ENCODE measurements at places on chromosomes 5 and 9.

- no peak for DNase-seq
These were observed 801.0 kb downstream of the NR2F1-AS1 start for GRCh38 chr5:92780057-92780456.

- DNase-seq, result no peak
These were observed 39.1 kb downstream of the PCDH1 start for GRCh38 chr5:141839015-141839513.

DNA sequence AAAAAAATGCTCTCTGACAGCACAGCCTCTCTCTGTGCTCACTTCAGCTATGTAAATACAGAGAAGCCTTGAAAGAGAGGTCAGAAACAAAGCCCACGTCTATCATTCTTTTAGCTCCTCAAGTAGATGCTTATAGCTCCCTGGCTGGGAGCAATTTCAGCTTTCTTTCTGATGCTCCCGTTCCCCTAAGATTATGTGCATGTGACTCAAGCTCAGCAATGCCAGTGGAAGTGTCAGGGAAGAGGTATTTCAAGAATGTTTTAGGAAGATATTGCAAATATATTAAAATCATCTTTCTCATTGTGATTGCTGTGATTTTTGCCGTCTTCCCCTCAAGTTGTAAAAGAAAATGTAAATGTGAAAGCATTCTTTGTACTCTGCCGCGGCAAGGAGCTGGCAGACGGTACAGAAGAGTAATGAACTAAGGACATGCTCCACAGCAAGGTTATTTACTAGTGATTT is 1353.7 kb upstream of the ACO1 start:
- DNase-seq, result no peak

DNA sequence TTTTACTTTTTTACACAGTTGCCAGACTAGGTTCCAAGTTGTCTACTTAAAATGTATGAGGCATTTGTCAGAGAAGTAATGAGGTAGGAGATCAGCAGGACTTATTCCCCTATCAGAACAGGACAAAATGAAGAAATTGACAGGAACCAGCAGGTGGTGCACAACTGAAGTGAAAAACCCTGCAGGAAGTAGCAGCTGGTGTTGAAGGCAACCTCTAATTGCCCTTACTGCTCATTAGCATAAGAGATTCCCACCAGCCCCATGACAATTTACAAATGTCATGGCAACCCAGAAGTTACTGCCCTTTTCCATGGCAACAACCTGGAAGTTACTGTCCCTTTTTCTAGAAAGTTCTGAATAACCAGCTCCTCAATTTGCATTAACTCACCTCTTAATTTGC is 5.4 kb downstream of the PCDHB15 start:
- no peak for DNase-seq

GRCh38 chr5:66647146-66647856 is 51.1 kb downstream of the MAST4 start:
- no peak for DNase-seq

DNA sequence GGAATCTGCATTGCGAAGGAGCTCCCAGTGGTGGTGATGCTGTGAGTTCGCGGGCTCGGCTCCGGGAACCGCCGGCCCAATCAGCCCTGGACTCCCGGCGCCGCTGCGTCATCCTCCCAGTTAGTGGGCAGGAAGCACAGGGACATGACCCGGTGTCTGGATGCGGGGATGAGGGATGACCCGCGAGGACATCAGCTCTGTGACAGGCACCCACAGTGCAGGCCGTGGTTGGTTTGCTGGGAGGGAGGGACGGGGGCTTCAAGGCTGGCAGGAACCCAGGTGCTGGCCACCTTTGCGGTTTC is 996 bp downstream of the NXNL2 start:
- DNase-seq, result no peak

DNA sequence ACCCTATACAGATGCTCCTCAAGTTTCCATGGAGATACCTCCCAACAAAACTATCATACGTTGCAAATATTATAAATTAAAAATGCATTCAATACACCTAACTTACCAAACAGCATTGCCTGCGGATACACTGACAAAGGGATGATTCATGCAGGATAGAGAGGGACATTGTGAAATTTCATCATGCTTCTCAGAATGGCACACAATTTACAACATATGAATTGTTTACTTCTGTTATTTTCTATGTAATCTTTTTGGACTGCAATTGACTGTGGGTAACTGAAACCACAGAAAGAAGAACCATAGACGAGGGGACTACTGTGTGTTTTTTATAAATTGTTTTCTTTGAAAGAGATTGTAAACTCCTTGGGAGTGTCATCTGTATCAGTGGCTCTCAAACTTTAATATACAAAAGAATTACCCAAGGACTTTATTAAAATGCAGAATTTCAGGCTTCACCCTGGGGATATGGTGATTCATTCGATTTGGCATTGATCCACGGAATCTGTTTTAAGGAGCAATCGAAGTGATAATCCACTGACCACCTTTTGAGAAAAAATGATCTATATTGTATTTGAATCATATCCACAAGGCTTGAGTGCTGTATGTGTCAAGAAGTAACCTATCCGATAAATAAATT is 146.4 kb downstream of the SGCD start:
- DNase-seq, result no peak

DNA sequence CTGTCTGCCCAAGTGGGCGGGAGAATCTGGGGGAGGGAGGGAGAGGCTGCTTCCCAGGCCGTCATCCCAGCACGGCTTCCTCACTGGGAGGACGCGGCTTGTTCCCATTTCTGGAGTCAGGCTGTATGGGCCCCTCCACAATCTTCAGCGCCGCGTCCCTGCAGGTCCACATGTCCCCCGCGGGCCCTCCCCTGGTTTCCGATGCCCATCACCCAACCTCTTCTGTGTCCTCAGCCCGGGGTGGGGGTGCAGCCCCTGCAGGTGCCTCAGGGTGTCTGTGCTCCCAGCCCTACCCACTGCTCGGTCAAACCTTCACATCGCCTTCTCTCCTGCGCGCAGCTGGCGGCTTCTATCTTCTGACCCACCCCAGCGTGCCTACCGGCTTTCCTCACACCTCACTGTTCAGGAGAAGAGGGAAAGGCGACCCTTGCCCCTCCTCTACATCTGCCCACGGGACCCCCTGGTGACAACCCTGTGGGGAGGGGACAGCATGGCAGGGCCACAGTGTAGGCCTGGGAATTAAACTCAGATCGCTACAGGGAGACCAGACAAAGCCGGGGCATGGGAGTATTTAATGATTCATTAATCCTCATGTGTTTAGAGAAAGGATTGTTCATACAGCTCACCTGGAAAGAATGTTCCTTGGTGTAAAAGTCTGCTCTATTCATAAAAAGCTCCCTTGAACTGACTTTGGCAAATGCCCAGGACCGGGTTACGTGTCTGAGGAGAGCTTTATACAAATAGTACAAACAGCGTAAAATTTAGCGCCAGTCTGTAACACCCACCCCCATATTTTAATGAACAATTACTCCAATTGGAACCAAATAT is 145.1 kb downstream of the IRX1 start:
- DNase-seq, result no peak

DNA sequence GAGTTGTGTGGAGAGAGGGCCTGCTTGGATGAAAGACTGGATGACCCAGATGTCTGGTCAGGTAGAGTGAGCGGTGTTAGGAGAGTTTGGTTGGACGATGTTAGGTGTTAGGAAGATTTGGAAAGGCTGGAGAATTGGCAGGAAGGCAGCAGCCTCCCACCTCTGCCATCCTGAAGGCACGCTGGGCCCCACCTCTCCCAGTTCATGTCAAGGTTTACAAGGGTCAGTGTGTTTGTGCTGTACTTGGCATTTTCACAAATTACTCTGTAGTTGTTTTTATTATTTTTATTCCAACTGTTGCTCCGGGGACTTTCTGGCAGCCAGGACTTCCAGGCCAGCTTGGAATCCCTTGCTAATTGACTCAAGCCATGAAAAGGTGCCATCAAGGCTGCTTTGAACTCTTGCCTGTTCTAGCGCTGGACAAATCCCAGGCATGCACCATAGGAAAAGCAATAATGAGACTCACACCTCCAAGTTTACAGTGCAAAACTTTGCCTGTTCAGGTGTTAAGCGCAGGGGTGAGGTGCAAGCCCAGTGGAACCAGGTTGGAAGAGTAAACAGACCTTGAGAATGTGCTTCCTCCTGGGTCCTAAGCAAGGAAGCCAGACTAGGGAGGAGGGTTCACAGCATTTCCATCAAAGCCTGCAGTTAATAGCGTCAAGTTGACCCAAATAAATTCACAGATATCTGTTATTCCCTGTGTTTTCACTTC is 41.7 kb upstream of the KLF9 start:
- no peak for DNase-seq

GRCh38 chr5:55636683-55637082 is 75.4 kb downstream of the SLC38A9 start:
- no peak for DNase-seq

- DNase-seq, result no peak
These were observed 99.4 kb downstream of the INSL6 start for GRCh38 chr9:5085993-5086392.

GRCh38 chr5:53067641-53068040 is 41.9 kb downstream of the MOCS2 start:
- no peak for DNase-seq

DNA sequence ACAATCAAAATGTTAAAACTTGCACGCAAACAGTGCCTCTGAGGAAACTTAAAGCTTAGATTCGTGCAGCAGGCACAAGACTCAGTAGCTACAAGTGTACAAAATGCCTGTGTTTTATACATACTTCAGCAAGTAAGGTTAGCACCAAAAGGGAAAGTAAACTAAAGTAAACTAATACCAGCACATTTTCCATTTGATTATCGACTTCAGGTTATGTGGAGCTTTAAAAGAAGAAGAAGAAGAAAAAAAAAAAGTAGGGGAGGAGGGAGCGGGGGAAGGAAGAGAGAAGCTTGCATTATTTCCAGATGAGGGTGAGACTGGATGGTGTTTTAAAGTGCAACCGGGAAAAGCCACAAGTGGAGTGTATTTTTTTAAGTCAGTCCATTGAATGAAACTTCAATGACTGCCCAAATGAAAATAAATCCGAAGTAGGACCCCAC is 596 bp upstream of the ADAMTS6 start:
- no peak for DNase-seq

GRCh38 chr5:40999966-41000365 is 71.2 kb downstream of the MROH2B start:
- no peak for DNase-seq

- no peak for DNase-seq
These were observed 39.2 kb downstream of the TTC1 start for GRCh38 chr5:160048131-160048530.

DNA sequence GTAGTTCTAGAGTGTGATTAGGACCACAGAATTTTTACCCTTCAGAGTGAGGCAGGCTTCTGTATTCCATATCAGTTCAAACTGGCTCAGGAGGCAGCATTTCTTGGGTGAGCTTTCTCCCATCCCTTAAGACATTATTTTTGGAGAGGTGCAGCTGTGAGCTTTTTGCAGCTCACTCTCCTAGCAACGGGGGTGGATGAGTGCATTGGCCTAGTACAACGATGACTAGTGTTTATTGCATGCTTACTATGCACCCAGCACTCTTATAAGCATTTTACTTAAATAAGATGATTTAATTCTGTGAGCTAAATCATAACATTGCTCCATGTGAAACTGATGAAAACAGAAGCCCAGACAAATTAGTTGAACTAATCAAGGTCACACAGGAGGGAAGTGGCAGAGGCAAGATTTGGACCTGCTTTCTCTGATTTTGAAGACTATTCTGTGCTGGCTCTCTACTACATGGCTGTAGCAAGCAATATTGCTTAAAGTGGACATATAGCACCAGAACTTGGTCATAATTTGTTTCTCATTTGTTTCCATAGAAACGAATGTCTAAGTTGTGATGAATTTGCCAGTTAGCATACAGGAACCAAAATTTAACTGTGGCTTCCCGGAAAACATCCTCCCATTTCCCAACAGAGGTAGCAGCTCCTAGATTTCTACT is 372.1 kb upstream of the RIOK2 start:
- DNase-seq, result no peak

GRCh38 chr9:114484854-114485443 is 20.3 kb downstream of the WHRN start:
- DNase-seq, result peak; percentile 83

DNA sequence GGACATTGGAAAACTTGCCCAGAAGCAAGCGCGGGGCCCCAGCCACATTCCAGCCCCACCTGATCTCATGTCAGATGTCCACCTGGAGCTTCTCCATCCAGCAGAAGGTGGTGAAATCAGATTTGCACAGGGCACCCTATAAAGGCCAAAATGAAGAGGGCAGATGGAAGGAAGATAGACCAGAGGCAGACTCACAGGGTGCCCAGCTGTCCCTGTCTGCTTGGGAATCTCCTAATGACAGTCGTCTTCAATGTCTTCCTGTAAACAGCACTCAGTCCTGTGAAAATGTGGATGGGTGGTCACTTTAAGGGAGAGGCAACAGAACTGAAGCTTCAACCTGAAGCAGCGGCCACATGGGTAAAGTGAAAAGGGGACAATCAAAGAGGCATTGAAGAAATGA is 607.5 kb downstream of the IRX1 start:
- no peak for DNase-seq

DNA sequence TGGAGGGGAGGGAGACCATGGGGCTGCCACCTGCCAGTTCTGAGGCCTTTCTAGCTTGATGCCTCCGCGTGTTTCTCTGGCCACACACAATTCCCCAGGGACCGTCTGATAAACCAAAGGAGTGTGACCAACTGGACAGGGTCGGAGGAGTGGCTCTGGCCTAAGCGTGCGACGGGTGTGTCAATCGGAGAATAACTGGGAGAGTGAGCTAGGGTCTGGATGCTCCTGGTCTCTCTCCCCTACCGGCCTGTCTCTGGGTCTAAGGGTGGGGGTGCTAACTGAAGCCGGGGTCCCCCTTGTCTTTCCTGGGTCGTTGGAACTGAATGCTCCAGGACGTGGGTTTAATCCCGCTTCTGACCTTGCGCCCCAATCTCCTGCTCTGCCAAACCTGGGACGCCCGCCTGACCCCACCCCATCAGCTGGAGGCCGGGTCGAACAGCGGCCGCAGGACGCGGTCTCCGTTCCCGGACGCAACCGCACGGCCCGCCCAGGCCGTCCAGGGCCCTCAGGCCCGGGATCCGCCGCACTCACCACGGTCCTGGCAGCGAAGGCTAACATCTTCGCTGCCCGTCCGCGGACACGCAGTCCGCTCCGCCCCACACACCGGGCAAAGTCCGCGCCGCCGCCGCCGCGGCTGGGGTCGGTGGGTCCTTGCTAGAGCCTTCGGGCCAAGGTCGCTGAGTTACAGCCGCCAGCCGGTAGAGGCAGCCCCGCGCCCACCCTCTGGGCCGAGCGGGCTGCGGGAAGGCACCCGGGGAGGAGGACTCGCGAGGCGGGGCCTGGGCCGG is 447 bp downstream of the CRAT start:
- no peak for DNase-seq

- no peak for DNase-seq
These were observed 96.4 kb downstream of the PSAT1 start for GRCh38 chr9:78393340-78393739.

- DNase-seq, result no peak
These were observed 150.7 kb downstream of the DMRT2 start for GRCh38 chr9:1200847-1201251.
